ENCODE measurements at places on chromosomes 1 and 21. TPM values are rescaled to one million over a fixed set of nuclear protein-coding genes. Genes with fewer than 3 reads are reported as not detected.

GRCh38 chr1:214637722-214638458 is 34.9 kb downstream of the CENPF start:
- peak; percentile 26 for DNase-seq

- DNase-seq = no peak
These were observed 299.6 kb downstream of the NPHP4 start for GRCh38 chr1:5692664-5693063.

CCDC17 gene
- total RNA-seq = 1.9 TPM

GRCh38 chr1:203676455-203676854 is 49.8 kb downstream of the ATP2B4 start:
- no peak for DNase-seq

- no peak for DNase-seq
These were observed 21.3 kb downstream of the FAM20B start for GRCh38 chr1:179046808-179047635.

GRCh38 chr1:40257313-40257687 is 736 bp upstream of the ZMPSTE24 start:
- DNase-seq = no peak
